Fibroblast of skin of right biceps (primary cell): ENCODE measurements at places on chromosomes 4 and X.

DNA sequence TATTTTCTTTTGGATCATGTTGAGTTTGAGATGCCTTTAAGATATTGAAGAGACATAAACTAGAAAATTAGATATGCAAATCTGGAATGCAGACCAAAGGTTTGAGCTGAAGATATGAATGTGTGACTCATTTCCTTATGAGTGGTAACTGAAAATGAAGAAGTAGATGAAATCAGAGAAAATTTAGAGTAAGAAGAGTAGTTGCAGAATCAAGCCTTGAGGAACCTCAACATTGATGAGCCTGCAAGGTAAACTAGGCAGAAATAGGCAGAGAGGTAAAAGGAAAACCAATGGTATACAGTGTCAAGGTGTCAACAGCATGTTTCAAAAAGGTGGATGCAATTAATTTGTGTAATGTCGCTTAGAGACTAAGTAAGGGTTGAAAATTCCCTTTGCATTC is 142.8 kb downstream of the MOSPD2 start:
- no peak for DNase-seq

DNA sequence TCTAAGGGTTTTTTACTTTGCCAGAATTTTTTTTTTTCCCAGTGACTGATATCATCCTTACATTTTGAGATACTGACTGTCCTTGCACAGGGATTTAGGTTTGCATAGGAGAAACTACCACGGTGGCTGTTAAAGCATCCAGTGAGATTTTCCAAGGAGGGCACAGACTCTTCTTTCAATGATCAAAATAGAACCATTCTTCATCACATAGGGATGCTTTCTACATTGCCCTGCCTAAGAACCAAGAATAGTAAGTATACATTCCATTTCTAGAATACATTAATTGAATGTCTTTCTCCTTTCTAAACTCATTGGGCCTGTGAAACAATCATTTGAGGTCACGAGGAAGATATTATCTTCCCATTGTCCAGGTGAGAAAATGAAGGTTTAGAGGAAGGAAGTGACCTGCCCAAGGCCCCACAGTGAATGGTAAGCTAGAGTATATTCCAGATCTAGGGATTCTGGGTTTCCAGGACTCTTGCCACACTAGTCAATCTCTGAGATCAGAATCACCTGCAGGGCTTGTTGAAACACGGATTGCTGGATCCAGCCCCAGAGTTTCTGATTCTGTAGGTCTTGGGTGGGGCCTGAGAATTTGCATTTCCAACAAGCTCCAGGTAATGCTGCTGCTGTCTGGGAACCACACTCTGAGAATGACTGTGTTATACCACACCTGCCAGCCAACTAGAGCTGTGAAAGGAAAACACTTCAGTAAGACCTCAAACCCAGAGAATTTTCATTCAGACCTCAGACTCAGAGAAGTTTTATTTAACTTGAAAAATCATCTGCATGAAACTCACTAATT is 17.7 kb upstream of the TMEM154 start:
- DNase-seq, result no peak

DNA sequence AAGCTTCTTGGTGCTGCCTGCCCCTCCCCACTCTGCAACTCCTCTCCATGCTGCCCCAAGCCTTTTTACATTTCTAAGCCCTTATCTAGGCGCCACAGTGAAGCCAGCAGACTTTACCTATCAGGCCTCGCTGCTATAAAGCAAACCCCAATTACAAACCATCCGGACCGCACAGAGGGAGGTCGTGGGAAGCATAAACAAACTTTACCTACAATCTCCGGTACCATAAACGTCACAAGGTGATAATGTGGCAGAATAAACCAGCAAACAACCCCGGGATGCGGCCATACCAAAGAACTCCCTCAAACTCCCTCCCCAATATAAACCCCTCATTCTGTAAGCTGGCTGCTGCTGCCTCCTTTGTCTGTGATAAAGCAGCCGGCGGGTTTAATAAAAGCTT is 54.0 kb upstream of the ZCCHC13 start:
- DNase-seq, result no peak

DNA sequence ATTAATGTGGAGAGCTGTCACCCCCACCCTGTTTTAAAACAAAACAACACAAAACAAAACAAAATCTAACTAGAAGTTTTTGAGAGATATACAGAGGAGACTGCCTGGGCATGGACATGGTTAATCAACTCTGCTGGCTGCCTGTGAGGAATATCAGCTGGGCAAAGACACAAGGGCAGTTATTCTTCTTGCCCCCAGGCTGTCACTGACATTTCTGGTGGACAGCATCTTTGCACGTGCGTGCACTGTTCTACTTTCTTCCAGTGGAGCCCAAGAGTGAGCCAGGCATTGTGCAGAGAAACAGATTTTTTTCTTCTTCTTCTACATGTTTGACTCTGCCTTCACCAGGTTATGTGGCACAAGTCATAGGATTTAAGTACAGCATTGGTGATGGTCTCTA is 13.8 kb downstream of the IRS4 start:
- no peak for DNase-seq

- no peak for DNase-seq
Measured at GRCh38 chr4:151417164-151417571, 8.2 kb downstream of the FHIP1A start.

- DNase-seq, result no peak
Measured at GRCh38 chr4:636628-637159, 11.3 kb downstream of the PDE6B start.

- DNase-seq, result no peak
Measured at GRCh38 chr4:6359536-6360308, 90.1 kb downstream of the WFS1 start.

DNA sequence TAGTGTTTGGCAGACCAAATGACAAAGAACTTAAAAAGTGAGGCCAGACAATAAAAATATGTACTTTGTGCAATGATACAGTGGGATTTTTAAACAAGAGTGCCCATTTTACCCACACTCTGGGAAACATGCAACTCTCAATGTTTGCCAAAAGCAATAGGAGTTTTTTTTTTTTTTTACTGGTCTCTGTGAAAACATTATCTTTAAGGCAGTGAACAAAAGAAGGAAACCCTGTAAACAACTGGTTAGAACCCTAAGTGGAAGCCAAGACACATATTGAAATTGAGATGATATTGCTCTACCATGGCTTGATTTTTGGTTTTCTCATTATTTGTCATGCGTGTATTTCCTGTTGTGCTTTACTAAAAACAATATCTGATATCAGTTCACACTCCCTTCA is 67.2 kb upstream of the PPP3CA start:
- no peak for DNase-seq

- no peak for DNase-seq
Measured at GRCh38 chr4:5552451-5552850, 155.9 kb downstream of the EVC2 start.

DNA sequence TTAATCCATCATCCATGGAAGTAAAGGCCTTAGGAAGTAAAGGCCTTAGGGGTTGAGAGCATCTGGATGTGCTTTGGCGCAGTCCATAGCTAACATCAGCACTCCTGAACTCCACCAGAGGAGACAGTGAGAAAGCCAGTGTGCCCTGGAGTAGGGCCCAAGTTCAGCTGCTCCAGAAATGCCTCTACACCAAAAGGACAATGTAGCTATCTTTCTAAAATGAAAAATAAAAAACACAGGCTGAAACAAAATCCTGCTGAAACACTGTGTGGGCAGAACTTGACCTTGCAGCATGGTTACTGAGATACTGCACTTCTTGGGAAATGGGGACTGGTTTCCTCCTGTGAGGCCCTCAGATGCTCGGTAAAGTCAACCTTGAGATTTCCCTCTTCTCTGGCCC is 29.3 kb downstream of the SH3RF1 start:
- no peak for DNase-seq

- no peak for DNase-seq
Measured at GRCh38 chr4:7227008-7227407, 34.7 kb downstream of the SORCS2 start.

- DNase-seq, result peak; percentile 49
Measured at GRCh38 chr4:23878246-23878891, 11.5 kb downstream of the PPARGC1A start.

DNA sequence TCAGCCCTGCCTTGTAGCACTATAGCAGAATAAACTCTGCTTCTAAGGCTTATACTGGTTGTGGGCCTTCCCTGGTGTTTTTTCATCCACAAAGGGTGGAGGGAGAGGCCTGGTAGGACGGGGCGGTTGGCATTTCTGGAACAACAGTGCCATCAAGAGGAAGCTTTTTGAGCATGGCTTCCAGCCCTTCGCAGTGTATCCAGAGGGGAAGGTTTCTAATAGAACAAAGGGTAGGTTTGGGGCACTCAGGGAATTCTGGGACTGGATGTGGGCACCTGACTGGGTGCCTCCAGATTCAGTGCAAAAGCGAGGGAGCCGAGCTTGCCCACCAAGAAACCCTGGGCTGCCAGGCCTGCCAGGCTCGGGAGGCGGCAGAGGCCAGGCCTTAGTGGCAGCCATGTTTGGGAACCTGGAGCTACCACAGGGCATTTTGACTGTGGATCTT is 229.6 kb upstream of the AGTR2 start:
- DNase-seq, result no peak

- DNase-seq, result peak; percentile 77
Measured at GRCh38 chr4:123706973-123707372, 310.4 kb downstream of the SPRY1 start.

GRCh38 chr4:37599092-37599790 is 86.9 kb downstream of the RELL1 start:
- no peak for DNase-seq

GRCh38 chr4:101037249-101037648 is 310.1 kb downstream of the PPP3CA start:
- DNase-seq, result peak; percentile 31

- no peak for DNase-seq
Measured at GRCh38 chr4:141659539-141659938, 23.2 kb downstream of the IL15 start.

DNA sequence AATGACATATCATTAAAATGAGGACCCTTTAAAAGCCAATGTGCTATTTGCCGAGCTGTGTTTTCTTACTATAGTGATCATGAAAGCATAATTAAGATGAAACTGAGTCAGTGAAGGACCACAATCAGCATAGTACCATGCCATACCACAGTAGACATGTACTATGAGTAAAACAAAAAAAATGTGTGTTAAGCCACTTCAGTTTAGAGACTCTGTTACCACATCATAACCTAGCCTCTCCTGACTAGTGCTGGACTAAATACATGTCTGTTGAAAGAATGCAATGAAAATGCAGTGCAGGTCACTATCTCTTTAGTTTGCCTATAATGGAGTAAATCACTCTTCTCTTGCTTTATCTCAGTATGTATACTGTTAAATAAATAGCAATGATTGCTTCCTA is 12.3 kb upstream of the DDX53 start:
- DNase-seq, result peak; percentile 53

DNA sequence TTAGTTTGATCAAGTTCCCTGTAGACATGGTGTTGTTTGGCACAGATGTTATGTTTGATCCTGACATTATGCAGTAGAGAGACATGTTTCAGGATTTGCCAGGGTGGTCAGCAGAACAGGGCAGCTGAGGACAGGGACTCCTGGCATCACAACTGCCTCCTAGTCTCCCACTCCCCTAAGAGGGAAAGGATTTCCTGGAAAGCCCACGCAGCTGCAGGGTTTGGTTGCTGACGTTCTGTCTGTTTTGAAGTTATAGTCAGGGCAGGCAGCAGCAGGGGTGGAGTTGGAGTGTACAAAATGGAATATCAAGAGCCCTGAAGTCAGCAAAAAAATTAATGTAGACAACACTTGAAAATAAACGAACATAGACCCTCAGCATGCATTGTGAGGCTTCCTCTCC is 125.4 kb downstream of the CPE start:
- no peak for DNase-seq

DNA sequence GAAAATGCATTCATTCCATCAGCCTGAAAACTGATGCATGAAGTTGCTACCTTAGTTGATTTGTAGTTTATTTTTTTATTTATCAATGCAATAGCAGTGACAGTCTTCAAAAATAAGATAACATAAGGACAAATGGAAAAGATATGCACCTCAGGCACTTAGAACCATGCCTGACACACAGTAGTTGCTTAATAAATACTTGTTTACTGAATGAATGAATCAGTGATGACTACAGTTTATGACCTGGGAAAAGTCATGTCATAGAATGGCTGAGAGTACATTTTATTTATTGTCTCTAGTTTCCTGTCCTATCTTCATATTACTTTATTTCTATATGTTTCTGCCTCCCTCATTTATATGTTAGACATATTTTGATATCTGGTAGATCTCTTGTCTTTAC is 171.8 kb downstream of the TLL1 start:
- no peak for DNase-seq

- DNase-seq, result no peak
Measured at GRCh38 chr4:113783289-113783688, 21.8 kb upstream of the CAMK2D start.

GRCh38 chrX:19256986-19257385 is 86.7 kb upstream of the PDHA1 start:
- DNase-seq, result peak; percentile 8

- no peak for DNase-seq
Measured at GRCh38 chr4:5928274-5928673, 35.4 kb upstream of the CRMP1 start.

DNA sequence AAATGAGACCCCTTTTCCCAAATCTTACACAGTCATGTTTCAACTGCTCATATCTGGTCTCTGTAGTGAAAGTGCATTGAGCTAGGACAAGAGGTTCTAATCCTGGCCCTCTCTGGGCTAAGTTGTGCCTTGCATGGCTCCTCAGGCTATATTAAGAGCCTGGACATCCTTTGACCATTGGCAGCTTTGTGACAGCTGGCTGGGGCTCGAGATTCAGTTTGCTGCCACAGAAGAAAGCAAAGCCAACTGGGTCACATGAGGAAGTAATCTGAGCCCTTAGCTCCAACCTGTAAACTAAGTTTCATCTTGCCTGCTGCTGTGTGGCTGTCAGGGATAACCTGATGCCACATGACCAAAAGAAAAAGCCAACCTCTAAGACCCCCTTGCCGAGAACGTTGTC is 51.8 kb upstream of the JADE1 start:
- no peak for DNase-seq

GRCh38 chr4:154014407-154015321 is 225.8 kb upstream of the SFRP2 start:
- no peak for DNase-seq

- DNase-seq, result no peak
Measured at GRCh38 chr4:136246876-136247275, 1285.4 kb downstream of the PCDH18 start.

DNA sequence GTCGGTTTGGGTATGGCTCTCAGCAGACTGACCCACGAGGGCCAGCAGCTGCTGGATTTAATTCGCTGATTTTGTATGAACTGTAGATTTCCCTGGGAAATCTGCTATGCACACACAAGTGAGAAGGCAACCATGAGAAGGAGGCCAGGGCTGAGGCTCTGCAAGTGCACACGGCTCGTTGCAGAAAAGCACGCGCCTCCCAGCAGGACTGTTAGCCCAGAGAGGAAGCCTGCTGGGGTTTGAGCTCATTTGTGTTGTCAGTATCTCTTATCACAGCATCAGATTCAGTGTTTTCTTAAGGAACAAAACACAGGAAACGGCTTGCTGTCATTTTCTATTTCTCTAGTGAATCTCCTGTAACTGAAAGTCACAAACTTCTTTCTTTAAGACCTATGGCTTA is 296.2 kb upstream of the FAT1 start:
- DNase-seq, result no peak
